Osteocyte (in vitro differentiated cells): ENCODE measurements at places on chromosomes 3 and 15. TPM values are rescaled to one million over a fixed set of nuclear protein-coding genes. Genes with fewer than 3 reads are reported as not detected.
A peak's percentile ranks its signal among the peaks of the same experiment; 100 is the strongest.

- peaks cover 5% of the 10 kb centered on the region for H3K4me1 ChIP-seq
- no peaks in the 10 kb centered on the region for H3K36me3 ChIP-seq
- DNase-seq, result no peak
- H3K27ac ChIP-seq, result no peak overlapping the region
These were observed 115.1 kb upstream of the ARHGEF3 start for GRCh38 chr3:56916716-56917360.

DNA sequence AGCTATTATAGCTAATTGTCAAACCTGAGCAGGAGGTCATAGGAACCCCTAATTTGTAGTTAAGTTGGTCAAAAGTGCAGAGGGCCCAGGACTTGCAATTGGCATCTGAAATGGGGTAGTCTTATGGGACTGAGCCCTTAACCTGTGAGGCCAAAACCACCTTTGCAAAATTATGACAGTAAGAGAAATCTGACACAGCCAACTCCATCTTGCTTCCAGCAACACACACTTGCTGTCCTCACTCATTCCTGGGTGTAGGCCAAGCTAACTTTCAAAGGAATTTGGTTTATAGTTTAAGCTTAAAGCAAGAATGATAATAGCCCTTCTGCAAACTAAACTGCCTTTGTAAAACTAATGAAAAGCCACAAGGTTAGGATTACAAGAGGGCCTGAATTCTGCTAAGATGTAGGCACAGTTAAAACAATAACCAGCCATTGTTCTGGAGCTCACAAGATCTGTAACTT lies 57.6 kb upstream of the FRMD4B start:
- no peak for DNase-seq
- peaks cover 13% of the 10 kb centered on the region for H3K4me1 ChIP-seq
- no peak overlapping the region for H3K4me3 ChIP-seq
- H3K27me3 ChIP-seq, result no peaks in the 10 kb centered on the region
- H3K36me3 ChIP-seq, result no peaks in the 10 kb centered on the region

GRCh38 chr15:71098920-71099319 lies 16.4 kb upstream of the THSD4 start:
- H3K27ac ChIP-seq, result no peak overlapping the region
- H3K36me3 ChIP-seq, result no peaks in the 10 kb centered on the region
- no peaks in the 10 kb centered on the region for H3K27me3 ChIP-seq
- H3K4me1 ChIP-seq, result no peaks in the 10 kb centered on the region
- H3K4me3 ChIP-seq, result no peak overlapping the region

Gene SERPINI2
- total RNA-seq, result not detected in 2 replicates

Gene THPO
- total RNA-seq, result not detected in 2 replicates

- DNase-seq, result no peak
- H3K27me3 ChIP-seq, result peaks cover 32% of the 10 kb centered on the region
- no peak overlapping the region for H3K27ac ChIP-seq
These were observed 55.9 kb upstream of the PLCL2 start for GRCh38 chr3:16828815-16829214.

DNA sequence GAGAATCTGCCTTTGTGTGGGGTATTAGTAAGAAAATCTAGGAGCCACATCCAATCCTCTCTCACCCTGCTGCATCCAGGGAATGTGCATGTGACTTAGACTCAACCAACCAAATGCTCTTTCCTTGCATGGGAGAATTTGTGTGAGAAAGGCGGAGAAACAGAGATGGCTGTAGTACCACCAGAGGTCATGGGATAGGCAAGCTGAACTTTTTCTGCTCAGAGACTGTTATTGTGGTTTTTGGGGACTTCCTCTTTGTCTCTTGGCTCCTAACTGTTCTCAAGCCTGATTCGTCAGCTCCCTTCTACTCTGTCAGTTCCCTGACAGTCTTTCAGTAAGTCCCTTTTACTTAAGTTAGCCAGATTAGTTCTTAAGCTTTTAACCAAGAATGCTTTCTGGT lies 2.6 kb upstream of the ZSCAN2 start:
- peaks cover 2% of the 10 kb centered on the region for H3K36me3 ChIP-seq
- DNase-seq, result no peak
- H3K27ac ChIP-seq, result no peak overlapping the region
- peaks cover 14% of the 10 kb centered on the region for H3K27me3 ChIP-seq
- peaks cover 22% of the 10 kb centered on the region for H3K4me1 ChIP-seq

- H3K4me1 ChIP-seq, result peaks cover 6% of the 10 kb centered on the region
- H3K27me3 ChIP-seq, result no peaks in the 10 kb centered on the region
- H3K27ac ChIP-seq, result peak overlapping the region; percentile 85
- no peak overlapping the region for H3K4me3 ChIP-seq
- no peak for DNase-seq
- H3K36me3 ChIP-seq, result peaks cover 45% of the 10 kb centered on the region
These were observed 19.9 kb upstream of the C3orf62 start for GRCh38 chr3:49296781-49297411.

Gene ZNF592
- total RNA-seq, result 30.1 and 31.0 TPM in 2 replicates

- no peak overlapping the region for H3K4me3 ChIP-seq
- peaks cover 50% of the 10 kb centered on the region for H3K36me3 ChIP-seq
- no peaks in the 10 kb centered on the region for H3K27me3 ChIP-seq
- no peak for DNase-seq
- peak overlapping the region; percentile 52 for H3K27ac ChIP-seq
These were observed 23.0 kb downstream of the TKT start for GRCh38 chr3:53232641-53233377.

Gene SCAANT1
- total RNA-seq, result not detected in 2 replicates

- no peaks in the 10 kb centered on the region for H3K36me3 ChIP-seq
- DNase-seq, result no peak
- H3K27me3 ChIP-seq, result peaks cover 21% of the 10 kb centered on the region
- no peak overlapping the region for H3K4me3 ChIP-seq
- H3K4me1 ChIP-seq, result peaks cover 8% of the 10 kb centered on the region
- no peak overlapping the region for H3K27ac ChIP-seq
These were observed 138.5 kb downstream of the ARPP21 start for GRCh38 chr3:35777563-35778554.

- H3K4me1 ChIP-seq, result peaks cover 2% of the 10 kb centered on the region
- no peak for DNase-seq
- no peaks in the 10 kb centered on the region for H3K36me3 ChIP-seq
- peaks cover 8% of the 10 kb centered on the region for H3K27me3 ChIP-seq
- H3K27ac ChIP-seq, result no peak overlapping the region
These were observed 109.4 kb upstream of the RAD18 start for GRCh38 chr3:9072667-9073009.

GRCh38 chr3:72782521-72782920 lies 65.7 kb downstream of the SHQ1 start:
- peak overlapping the region; percentile 7 for H3K27ac ChIP-seq
- no peak overlapping the region for H3K4me3 ChIP-seq
- peaks cover 11% of the 10 kb centered on the region for H3K4me1 ChIP-seq
- H3K36me3 ChIP-seq, result peaks cover 4% of the 10 kb centered on the region
- H3K27me3 ChIP-seq, result no peaks in the 10 kb centered on the region
